NCI-H187 (cell line): ENCODE measurements at places on chromosomes 13 and 19.

GRCh38 chr19:2391118-2391725 is 31.2 kb downstream of the TMPRSS9 start:
- peak; percentile 44 for DNase-seq

GRCh38 chr13:97569841-97570240 is 135.9 kb downstream of the RAP2A start:
- no peak for DNase-seq

DNA sequence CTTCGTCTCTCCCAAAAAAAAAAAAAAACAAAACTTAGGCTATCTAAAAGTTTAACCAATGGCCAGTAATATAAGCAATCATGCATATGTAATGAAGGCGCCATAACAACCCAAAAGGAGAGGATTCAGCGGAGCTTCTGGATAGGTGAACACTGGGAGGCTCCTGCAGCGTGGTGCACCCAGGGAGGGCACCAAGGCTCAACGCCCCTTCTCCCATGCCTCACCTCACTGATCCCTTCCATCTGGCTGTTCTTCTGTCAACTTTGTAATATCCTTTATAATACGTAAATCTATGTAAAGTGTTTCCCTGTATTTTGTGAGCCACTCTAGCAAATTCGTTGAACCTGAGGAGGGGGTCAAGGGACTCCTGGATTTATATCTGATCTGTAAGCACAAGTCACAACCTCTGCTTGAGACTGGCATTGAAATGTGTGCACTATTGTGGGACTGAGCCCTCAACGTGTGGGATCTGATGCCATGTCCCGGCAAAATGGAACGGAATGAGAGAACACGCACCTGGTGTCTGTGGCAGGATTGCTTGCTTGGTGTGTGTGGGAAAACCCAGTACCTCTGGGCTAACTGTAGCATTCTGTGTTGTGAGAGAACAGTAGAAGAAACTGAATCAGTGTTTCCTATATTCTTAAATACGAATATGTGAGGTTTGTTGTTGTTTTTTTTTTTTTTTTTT is 521 bp upstream of the ZNF665 start:
- DNase-seq, result no peak

DNA sequence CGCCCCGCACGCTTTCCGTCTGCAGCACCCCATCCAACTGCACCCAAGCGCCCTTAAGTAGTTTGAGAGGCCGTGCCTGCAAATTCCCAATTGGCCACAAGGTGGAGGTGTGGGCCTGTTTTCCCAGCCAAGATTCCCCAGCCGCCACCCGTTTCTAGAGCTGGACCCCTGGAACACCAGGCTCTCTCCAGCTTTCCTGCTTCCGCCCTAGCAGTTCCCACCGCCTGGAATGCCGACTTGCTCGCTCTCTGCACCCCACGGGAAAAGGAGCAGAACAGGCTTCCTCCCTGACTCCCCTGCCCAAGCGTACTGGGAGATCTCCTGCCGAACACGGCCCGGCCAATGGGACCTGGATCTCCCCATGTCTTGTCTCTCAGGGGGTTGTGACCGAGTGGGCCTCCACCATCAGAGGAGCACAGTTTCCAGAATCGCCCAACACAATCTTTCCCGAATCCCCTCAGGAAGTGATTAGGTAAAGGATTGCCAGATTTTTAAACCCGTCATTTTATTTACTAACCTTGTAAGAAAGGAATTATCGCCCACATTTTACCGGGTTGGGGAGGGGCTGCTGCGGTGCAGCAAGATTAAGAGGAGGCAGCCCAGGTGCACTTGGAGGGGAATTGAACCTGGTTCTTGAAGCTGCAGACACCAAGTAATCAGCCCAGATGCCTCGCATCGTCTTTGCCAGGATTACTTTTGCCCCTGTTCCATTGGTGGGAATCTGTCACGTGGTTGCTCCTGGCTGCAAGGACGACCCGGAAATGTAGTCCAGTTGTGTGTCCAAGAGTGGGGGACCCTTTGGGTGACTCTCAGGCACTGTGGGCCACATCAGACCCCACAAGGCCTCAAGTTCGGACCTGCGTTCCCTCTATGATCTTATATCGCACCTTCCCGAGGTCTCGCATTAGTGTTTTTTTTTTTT is 3.5 kb upstream of the NAPSA start:
- peak; percentile 87 for DNase-seq

DNA sequence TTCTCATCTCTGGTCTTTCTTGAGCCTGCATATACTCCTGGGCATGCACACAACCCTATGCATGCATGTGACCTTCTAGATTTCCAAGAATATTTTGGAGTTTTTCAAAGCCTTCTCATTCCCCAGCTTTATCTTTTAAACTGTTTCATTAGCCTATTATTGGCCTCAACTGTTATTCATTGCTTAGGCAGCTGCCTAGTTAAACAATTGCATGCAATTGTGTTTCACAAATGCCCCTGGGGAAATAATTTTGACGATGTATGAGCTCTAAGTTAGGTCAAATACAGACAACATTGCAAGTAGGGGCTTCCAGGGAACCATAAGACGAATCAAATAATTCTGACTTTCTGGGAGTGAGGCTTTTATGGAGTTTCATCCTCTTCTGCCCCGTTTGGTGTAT is 2.3 kb upstream of the UPK1A start:
- DNase-seq, result no peak

GRCh38 chr19:31100206-31100590 is 249.0 kb downstream of the TSHZ3 start:
- no peak for DNase-seq

GRCh38 chr19:34979819-34980640 is 16.0 kb upstream of the ZNF792 start:
- no peak for DNase-seq

GRCh38 chr13:66405908-66406802 is 824.0 kb downstream of the PCDH9 start:
- no peak for DNase-seq

GRCh38 chr19:41265395-41266153 is 1.4 kb downstream of the HNRNPUL1 start:
- DNase-seq, result no peak

GRCh38 chr13:85503797-85504196 is 295.4 kb downstream of the SLITRK6 start:
- DNase-seq, result no peak

- DNase-seq, result no peak
Measured at GRCh38 chr19:29680447-29680846, 15.2 kb downstream of the PLEKHF1 start.

DNA sequence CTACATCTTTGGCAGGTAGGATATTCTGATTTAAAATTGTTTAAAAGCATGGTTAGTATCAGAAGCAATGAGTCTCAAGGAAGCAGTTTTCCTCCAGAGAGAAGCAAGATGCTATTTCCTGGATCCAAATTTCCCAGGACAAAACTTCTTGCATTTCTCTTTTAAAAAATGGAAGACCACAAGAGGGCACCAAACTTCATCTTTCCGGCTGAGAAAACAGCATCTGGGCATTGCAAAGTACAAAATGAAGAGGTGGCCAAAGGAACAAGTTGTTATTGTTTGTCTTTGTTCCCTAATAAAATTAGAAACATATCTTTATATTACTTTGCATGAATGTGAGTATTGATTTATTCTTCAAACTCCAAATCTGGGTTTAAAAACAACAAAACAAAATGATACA is 60.0 kb upstream of the LRCH1 start:
- DNase-seq, result no peak

GRCh38 chr13:39250440-39250839 is 212.2 kb downstream of the NHLRC3 start:
- no peak for DNase-seq

- DNase-seq, result no peak
Measured at GRCh38 chr13:27076421-27076820, 95.2 kb downstream of the USP12 start.

DNA sequence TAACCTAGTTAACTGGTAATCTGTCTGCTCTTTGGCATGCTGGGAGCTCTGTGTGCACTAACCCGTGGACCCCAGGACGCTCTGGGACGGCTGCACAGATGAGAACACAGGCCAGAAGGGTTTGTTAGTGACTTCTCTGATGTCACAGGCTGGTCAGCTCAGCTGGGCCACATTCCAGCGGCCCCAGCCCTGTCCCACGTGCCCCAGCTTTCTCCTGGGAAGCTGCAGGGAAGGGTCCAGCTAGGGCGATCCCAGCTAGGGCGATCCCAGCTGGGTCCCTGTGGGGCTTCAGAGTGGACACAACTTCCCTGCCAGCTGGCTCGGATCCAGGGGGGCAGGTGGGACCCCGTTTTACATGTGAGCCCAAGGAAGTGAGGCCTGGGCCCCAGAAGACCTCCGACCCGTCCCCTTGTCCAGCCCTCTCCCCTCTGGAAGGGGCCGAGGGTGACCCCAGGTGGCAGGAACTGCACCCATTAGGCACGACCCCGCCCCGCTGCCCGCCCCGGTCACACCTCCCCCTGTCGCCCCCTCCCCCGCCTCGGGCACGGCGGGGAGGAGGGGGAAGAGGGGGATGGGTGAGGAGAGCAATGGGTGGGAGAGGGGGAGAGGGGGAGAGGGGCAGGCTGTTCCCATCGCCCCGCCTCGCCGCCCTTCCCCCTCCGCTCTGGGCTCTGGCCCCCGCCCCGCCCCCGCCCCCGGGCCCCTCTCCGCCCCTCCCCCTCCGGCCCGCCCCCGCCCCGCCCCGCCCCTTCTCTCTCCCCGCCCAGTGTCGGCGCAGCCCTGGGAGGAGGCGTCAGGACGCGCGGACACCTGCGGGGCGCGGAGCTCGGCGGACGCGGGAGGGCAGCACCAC is 75.2 kb upstream of the MCF2L start:
- DNase-seq, result peak; percentile 52

DNA sequence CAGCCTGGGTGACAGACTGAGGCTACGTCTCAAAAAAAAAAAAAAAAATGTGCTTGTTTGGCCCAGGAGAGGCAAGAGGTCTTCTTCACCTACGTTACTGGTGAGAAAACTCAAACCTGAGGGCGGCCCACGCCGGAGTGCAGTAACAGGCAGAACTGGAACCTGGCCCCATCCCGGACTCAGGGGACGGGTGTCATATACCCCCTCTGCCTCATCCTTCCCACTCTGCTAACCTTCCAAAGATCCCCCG is 414 bp upstream of the ADAT3 start:
- no peak for DNase-seq

- DNase-seq, result no peak
Measured at GRCh38 chr19:29540114-29540513, 14.3 kb downstream of the VSTM2B start.

GRCh38 chr13:27605099-27605498 is 15.2 kb downstream of the LNX2 start:
- no peak for DNase-seq

DNA sequence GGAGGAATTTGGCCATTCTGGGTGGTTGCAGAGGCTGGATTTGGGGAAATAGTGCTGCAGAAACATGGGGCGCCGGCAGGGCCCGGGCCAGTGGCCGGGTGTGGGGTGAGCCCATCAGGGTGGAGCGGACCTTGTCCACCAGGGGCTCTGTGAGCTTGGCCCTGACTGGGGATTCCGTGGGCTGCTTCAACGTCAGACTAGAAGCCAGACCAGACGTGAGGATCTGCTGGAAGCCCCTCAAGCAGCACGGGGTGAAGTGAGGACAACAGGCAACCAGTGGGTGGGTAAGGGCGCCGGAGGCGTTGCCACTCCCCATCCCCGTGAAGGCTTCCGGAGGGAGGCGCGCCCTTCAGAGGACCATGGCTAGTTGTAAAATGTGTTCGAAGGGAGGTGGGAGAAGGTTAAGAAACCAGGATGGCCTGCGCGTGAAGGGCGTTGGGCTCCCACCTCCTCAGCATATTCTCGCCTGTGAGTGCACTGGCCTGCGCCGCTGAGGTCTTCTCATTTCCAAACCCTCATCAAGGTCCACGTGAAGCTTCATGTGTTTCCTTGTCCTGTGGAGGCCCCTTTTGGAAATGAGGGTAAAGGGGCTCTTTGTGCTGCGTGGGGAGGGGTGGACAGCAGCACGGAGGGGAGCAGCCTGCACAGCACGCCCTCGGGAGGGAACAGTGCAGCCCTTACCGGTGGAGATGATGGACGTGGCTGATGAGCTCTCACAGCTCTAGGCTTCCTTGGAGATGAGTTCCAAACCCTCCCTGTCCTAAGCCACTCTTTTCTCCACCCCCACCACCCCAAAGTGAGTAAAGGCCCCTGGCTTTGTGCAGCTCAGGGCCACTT is 8.3 kb downstream of the TEX29 start:
- no peak for DNase-seq

- DNase-seq, result no peak
Measured at GRCh38 chr13:20702915-20703779, at the start of gene IL17D. Gene IL17D, plus strand, starts transcription at chr13:20703699. Its CDS starts 303 bp downstream, at chr13:20704002.

DNA sequence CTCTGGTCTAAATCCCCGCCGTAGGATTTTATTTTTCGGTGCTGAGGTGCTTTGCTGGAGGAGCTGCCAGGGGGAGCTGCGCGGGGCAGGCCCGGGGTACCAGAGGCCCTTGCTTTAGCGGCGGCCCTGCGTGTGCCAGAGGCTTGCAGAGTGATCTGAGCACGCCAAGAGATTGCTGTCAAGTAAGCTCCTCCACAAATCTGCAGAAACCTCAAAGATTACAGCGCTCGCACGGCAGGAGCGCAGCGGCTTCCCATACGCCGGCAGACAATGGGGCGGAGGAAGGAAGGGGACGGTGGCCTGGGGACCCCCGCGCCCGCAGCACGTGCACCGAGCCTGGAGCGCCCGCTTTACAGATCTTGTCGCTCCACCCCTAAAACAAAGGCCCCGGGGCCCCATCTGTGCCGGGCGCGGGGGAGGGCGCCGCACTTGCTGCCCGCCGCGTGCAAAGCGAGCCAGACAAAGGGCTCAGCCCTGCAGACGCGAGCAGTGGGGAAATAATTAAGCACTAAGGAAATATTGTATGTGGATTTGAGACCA is 9.1 kb upstream of the C19orf12 start:
- DNase-seq, result no peak

DNA sequence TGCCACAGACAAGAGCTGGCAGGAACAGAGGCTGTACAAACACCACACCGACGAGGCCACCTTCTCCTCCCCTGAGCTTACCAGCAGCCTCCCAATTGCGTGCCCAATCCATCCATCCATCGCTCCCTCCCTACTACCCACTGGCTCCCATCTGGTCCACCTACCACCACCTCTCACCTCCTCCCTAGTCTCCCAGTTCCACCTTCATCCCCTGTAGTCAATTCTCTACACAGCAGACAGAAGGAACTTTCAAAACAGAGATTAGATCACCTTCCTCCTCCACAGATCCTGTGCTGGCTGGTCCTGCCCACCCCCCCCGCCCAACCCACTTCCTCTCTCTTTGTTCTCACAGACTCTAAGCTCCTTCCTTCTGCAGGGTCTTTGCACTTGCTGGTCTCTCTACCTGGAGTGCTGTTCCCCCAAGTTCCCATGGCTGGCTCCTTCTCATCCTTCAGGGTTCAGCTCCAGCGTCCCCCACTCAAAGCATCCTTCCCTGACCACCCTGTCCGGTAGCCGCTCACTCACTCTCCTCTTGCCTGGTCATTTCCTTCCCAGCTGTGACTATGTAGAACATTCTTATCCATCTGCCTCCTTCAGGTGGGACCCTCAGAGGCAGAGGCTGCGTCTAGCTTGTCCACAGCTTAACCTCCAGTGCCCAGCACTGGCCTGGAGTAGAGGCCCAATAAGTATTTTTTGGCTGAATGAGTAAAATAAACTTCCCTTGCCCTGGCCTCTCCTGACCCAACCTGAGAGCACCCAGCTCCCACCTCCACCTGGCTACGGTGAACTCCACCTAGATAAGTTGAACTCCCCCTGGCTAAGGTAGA is 23.0 kb downstream of the PIN1 start:
- DNase-seq, result no peak

DNA sequence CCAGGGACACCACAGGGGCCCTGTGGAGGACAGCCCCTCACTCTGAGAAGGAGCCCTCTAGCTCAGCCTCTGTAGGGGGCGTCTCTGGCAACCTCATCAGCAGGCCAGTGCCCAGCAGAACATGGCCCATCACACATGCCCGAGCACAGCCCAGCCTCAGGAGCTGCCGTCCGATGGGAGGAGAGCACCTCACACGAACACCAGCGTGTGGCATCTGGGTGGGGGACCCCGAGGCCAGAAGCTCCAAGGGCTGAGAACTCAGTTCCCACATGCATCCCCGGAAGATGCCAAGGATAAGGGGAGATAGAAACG is 11.3 kb downstream of the SH3GL1 start:
- no peak for DNase-seq
